Upper lobe of left lung (tissue), 6 donors: ENCODE measurements at places on chromosomes 3 and 15. TPM values are rescaled to one million over a fixed set of nuclear protein-coding genes. Genes with fewer than 3 reads are reported as not detected.

Gene SLC2A2
- not detected for total RNA-seq

Gene SLC9C1
- not detected for total RNA-seq

Gene NDN
- total RNA-seq: 23.4 TPM

Gene HCLS1
- total RNA-seq: 92.3 TPM

Gene ALPK3
- total RNA-seq: 7.9 TPM

Gene IGSF11
- total RNA-seq: not detected

Gene PRR23E
- not detected for total RNA-seq

DNA sequence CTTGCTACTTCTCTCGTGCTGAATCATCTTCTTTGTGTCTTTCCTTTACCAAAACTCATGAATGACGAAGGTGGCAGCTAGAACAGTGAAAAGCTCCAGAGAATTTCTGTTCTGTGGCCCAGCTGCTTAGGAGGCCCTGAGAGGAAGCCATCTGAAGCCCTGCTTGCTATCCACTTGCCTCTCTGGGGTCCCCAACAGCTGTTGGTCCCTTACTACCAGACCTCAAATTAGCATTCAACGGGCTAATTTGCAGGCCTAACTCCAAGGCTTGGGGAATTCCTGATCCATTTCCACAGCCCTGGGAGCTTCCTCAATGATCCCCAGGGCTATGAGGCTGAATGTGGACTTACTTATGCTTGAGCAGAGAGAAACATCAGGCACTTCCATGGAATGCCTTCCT, 37.5 kb upstream of the FSTL1 start:
- H3K36me3 ChIP-seq: no peaks in the 10 kb centered on the region
- DNase-seq: no peak
- no peaks in the 10 kb centered on the region for H3K27me3 ChIP-seq
- no peaks in the 10 kb centered on the region for H3K4me1 ChIP-seq

GRCh38 chr3:102165367-102165766, 269.4 kb upstream of the ZPLD1 start:
- no peak overlapping the region for H3K27ac ChIP-seq
- no peaks in the 10 kb centered on the region for H3K36me3 ChIP-seq
- H3K4me3 ChIP-seq: no peak overlapping the region
- DNase-seq: no peak

DNA sequence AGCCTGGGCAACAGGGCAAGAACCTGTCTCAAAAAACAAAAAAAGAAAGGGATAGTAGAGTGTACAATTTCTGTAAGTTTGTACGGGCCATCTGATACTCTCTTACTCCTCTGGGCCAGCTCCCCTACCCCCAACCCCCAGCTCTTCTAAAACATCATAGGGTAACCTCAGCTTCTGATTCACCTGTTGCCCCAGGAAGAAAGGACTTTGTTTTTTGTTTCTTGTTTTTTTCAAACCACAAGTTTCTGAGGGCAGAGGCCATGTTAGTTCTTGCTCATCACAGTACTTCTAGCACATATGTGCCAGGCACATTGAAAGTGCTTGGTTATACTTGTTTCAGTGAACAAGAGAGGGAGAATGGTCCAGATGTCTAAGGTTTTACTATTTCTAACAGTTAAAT, 20.2 kb downstream of the ATOSA start:
- no peak for DNase-seq
- H3K36me3 ChIP-seq: no peaks in the 10 kb centered on the region
- no peaks in the 10 kb centered on the region for H3K27me3 ChIP-seq
- H3K27ac ChIP-seq: peak overlapping the region; percentile 14
- peaks cover 19% of the 10 kb centered on the region for H3K4me1 ChIP-seq
- H3K4me3 ChIP-seq: no peak overlapping the region

DNA sequence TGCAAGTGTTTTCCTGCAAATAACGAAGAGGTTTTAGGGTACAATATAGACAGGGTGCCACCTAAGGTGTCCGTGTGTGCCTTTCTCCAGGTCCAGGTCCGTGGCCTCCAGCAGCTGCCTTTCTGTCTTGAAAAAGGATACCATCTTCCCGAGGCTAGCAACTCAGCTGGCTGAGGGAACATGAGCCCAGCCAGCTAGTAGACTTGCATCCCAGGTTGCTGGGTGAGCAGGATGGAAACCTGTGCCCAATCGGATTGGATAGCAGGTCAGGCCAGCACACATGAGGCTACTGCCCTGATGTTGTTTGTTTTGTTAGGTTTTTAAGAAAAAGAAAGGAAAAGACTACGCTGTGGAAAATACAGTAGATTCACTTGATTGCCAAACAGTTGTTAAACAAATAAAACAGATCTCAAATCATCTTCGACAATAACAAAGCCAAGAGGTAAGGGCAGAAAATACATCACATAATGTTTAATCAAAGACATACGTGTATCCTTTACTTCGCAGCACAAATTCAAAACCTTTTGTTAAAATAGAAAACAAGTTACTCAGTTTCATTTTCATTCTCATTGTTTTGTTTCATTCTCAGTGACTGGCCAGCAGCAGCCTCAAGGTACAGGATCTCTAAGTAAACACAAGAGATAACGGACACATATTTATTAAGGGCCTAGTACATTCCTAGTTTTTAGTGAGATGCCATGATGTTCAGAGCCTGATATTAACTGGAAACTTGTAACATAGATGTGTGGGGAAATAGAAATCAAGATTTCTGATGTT, 661.2 kb upstream of the NR2F2 start:
- H3K27ac ChIP-seq: peak overlapping the region; percentile 3
- H3K36me3 ChIP-seq: no peaks in the 10 kb centered on the region
- DNase-seq: no peak

- peak overlapping the region; percentile 81 for H3K27ac ChIP-seq
- H3K4me3 ChIP-seq: no peak overlapping the region
- H3K36me3 ChIP-seq: no peaks in the 10 kb centered on the region
- peaks cover 24% of the 10 kb centered on the region for H3K4me1 ChIP-seq
Measured at GRCh38 chr3:195238586-195239118, 32.3 kb downstream of the XXYLT1 start.

DNA sequence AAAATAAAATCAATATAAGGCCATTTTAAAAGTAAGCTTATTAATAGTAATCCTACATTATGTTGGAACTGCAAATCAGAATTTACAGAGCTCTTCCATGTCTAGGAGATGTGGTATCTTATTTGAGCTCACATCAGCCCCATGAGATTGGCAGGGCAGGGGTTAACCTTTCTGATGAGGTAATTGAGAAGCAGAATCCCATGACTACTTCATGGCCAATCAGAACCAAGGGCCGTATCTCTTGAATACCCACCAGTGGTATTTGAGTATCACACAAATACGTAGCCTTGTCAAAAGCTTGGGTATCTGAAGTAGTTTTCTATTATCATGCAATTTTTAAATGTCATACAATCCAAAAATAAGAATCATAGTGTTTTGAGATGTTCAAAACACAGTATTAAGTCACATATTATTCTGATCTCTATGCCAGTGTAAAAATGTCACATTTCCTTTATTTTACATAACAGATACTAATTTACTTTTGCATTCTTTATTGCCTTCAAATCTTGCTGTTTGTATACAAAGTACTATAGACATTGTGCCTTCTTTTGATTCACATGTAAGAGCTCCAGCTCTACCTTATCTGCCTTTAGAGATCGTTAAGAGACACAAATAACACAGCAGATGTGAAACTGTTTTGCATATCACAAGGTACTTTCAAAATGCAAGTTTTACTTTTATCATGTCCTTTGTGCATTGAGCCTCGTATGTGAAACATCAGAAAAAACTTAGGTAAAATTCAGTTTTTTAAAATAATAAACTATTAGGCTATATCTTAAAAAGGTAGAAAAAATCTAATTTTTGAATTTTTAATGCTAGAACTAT, 251.7 kb upstream of the GOLGA6L4 start:
- no peaks in the 10 kb centered on the region for H3K36me3 ChIP-seq
- no peaks in the 10 kb centered on the region for H3K4me1 ChIP-seq
- H3K4me3 ChIP-seq: no peak overlapping the region
- H3K27me3 ChIP-seq: no peaks in the 10 kb centered on the region
- no peak overlapping the region for H3K27ac ChIP-seq

DNA sequence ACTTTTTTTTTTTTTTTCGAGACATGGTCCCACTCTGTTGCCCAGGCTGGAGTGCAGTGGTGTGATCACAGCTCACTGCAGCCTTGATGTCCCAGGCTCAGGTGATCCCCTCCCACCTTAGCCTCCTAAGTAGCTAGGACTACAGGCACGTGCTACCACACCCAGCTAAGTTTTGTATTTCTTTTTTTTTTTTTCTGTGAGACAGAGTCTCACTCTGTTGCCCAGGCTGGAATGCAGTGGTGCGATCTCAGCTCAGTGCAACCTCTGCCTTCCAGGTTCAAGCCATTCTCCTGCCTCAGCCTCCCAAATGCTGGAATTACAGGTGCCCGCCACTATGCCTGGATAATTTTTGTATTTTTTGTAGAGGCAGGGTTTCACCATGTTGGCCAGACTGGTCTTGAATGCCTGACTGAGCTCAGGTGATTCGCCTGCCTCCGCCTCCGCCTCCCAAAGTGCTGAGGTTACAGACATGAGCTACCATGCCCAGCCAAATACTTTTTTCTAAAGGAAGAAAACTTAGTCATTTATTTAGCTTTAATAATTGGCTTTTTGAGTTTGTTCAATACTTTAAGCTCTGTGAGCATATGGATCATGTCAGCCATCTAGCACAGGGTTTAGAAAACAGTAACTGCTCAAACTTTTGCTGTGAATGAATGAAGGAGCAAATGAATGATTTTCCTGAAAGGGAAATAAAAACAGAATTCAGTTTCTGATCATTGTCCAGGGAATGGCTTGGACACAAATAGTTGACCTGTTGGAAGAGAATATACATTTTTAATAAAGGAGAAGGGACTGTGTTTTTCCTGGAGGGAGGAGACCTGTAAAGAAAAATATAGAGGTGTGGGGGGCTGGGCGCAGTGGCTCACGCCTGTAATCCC, 26.0 kb downstream of the UBE2E1 start:
- H3K27ac ChIP-seq: no peak overlapping the region
- no peaks in the 10 kb centered on the region for H3K27me3 ChIP-seq
- H3K36me3 ChIP-seq: no peaks in the 10 kb centered on the region
- peaks cover 14% of the 10 kb centered on the region for H3K4me1 ChIP-seq

- no peaks in the 10 kb centered on the region for H3K36me3 ChIP-seq
- no peak for DNase-seq
- H3K27ac ChIP-seq: no peak overlapping the region
- no peak overlapping the region for H3K4me3 ChIP-seq
- no peaks in the 10 kb centered on the region for H3K4me1 ChIP-seq
- no peaks in the 10 kb centered on the region for H3K27me3 ChIP-seq
Measured at GRCh38 chr3:170768334-170768801, 101.6 kb downstream of the RPL22L1 start.

DNA sequence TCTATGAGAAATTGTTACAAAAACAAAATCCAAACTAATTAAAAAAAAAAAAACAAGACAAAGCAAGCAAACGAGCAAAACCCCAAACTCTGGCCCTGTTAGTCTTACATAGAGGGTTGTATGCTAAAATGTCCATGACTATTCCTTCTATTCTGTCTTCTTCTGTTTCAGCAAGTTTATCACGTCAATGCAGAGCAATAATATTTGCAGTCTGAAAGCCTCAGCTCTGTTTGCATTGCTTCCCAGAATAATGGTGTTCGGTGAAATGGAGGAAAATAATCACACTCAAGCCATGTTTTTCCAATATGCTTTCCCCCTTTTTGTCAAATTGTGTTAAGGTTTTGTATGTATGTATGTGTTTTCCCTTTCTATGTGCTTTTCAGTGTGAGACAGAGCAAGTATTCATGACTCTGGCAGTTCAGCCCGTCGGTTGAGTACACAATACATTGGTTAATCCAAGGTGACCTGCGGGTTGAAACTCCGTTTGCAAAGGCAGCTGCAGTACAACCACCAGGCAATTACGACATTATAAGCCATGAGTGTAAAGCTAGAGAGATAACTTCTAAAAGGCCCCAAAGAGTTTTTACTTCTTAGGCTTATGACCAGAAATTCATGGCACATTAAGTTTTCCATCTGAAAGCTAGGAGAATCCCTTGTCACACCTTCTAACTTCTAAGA, 34.9 kb upstream of the MAGI1 start:
- DNase-seq: no peak
- H3K4me3 ChIP-seq: no peak overlapping the region
- H3K27me3 ChIP-seq: no peaks in the 10 kb centered on the region
- H3K36me3 ChIP-seq: no peaks in the 10 kb centered on the region
